Stimulated activated CD4-positive, alpha-beta T cell treated with anti-CD3 and anti-CD28 coated beads, Interleukin-12 subunit alpha, Interleukin-12 subunit beta, amount 100 ng/mL, for 24 hours (primary cell): ENCODE measurements at places on chromosomes 13 and 19.

DNA sequence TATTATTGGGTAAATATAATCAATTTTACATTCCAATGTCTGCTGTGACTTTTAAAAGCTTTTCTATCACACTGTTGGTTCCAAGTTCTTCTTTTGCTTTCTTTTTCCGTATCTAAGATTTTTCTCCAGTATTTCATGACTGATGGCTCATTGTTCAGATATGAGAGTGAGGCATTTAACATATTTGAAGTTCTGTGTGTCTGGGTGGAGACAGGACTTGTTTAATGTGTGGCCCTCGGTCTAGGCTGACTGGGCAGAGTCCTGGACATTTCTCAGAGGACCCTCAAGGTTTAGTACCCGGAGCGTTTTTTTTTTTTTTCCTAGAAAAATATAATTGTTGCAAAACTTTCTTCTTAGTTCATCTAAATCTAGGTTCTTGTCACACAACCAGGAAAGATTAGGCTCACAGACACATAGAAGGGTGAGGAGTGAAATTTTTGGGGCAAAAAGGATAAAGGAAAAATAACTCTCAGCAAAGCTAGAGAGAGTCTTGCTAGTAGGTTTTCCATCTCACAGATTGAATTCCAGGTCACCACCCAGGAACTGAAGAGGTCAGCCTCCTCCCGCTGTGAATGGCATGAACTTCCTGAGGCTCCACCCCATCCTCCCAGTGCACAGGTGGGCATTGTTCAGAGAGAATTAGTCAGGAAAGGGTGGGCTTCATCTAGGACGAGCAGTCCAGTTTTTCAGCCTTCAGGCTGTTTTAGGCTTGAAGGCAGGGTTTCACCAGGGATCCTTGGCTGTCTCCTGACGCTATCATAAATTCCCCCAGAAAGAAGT lies 1002.4 kb upstream of the PCDH9 start:
- no peak for DNase-seq

GRCh38 chr19:45280471-45280961 lies 29.4 kb downstream of the MARK4 start:
- no peak for DNase-seq

DNA sequence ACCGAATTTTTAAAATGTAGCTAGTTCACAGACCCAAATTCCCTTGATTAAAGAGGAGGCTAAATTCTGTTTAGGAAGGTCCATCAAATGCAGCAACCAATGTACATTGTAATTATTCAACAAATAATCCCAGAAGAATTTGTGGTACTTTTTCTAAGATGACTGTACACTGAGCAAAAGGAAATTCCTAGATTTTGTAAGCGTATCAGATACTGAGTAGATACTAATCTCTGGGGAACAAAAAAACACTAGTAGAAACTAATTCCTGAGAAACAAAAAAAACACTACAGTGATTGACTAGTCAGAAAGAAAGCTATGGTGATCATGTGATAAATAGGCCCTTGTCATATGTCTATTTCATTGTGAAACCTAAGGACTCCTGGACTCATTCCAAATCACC lies 246.1 kb downstream of the PCDH17 start:
- DNase-seq: no peak

DNA sequence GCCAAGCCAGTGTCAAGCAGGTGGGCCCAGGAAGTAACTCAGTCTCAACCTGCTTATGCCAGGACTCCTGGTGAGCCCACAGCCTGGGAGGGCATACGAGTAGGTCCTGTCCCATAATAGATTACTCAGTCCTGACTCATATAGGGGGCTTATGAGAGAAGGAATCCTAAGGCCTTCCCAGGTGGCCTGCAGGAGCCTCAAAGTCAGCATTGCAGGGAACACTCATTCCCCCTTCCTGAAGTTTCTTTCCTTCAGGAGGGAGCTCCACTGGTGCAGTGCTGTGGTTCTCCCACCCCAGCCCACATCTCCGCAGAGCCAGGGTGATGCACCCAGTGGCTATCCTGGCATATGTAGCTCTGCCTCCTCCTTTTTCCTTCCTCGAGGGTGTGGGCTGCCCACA lies 137.3 kb downstream of the ZIC5 start:
- DNase-seq: no peak

GRCh38 chr19:16032509-16033135 lies 43.7 kb upstream of the TPM4 start:
- no peak for DNase-seq
